NCI-H2227 treated with DMSO at 0.1 percent for 48 hours (cell line): ENCODE measurements at places on chromosomes 1 and 21.

- no peak for DNase-seq
Observed at GRCh38 chr1:31943546-31944184, 5.5 kb upstream of the PTP4A2 start.

GRCh38 chr1:74343216-74343615 is 108.0 kb downstream of the TNNI3K start:
- peak; percentile 89 for DNase-seq

GRCh38 chr1:101026430-101026788 is 825 bp upstream of the DPH5 start:
- peak; percentile 26 for DNase-seq

DNA sequence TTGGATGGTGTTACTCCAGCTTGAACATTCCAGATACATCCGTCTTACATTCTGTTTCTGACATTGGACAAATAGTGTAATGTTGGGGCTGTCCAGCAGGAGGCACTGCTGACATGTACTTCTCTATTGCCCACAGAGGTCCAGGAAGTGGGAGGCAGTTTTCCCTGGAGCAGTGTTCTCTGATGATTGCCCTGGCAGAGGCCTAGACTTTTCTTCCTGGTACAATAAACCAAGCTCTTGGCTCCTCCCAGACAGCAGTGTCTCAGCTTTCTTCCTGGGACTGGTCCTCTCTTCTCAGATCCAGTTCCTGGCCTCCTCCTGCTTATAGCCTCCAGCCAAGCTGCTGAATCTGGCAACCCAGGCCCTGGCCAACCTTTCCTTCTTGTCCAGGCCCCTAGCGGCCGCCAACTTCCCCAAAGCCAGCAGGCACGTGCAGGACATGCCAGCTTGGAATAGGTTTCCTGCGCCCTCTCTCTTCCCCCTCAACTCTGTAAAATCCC is 14.9 kb upstream of the IFNLR1 start:
- DNase-seq: peak; percentile 41

- DNase-seq: no peak
Observed at GRCh38 chr1:162303004-162303344, 73.7 kb downstream of the SPATA46 start.

DNA sequence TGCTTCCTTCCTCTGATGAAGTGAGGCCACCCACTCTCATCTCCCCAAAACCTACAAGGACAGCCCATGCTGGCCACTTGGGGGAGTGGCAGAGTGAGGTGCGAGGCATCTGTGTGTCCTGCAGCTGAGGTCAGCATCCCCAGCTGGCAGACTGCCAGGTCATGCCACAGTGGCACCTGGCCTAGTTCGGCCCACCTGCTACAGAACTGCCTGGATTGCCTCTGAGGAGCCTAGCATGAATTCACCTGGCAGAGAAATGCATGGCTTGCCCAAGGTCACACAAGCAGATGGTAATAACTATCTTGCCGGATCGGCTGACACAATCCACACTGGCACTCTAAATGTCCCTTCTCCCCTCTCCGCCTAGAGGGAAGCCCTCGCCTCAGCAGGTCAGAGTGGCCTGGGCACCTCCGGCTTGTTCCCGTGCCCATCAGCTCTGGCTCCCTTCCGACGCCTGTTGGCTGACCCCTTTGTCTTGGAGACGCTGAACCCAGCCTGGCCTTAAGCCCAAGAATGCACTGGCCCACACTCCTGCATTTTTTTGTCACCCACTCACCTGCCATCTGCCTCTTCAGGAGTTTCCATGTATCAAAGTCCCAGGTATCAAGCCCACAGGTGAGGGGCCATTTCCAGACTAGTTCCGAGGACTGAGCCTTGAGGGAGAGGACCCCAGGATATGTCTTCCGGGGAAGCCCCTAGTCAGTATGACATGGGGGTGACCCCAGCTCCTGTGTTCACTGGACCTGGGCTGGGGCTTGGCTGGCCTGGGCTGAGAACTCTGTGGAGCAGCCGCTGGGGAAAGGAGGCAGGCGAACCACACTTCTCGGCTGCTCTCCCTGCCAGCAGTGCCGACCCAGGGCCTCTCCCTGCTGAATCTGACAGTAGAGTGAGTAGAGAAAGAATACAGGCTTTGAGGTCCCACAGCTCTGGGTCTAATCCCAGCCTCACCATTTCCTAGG is 21.7 kb downstream of the ECE1 start:
- DNase-seq: no peak

DNA sequence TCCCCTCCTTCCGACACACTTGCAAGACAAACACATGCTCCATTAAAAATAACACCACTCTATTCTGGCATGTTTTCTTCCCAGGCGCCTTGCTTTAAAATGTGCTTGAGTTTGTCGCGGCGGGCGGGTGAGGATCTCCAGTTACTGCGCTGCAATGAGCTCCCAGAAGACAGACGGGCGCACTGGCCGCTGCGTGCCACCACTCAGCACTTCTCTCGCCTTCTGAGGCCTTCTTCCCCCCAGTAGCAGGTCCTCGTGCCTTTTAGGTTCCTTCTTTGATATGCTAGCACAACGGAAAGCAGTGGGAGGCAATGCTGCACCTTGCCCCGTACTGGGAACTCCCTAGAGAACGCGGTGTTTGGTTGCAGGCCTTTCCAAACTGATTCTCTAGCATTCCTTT is 279.5 kb upstream of the NR5A2 start:
- DNase-seq: peak; percentile 47

DNA sequence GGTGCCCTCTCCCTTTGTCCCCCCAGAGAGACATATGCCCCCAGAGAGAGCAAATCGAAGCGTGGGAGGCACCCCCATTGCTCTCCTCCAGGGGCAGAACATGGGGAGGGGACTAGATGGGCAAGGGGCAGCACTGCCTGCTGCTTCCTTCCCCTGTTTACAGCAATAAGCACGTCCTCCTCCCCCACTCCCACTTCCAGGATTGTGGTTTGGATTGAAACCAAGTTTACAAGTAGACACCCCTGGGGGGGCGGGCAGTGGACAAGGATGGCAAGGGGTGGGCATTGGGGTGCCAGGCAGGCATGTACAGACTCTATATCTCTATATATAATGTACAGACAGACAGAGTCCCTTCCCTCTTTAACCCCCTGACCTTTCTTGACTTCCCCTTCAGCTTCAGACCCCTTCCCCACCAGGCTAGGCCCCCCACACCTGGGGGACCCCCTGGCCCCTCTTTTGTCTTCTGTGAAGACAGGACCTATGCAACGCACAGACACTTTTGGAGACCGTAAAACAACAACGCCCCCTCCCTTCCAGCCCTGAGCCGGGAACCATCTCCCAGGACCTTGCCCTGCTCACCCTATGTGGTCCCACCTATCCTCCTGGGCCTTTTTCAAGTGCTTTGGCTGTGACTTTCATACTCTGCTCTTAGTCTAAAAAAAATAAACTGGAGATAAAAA is 8.4 kb downstream of the EFNA3 start:
- DNase-seq: no peak

GRCh38 chr1:54340878-54341277 is 65.3 kb downstream of the SSBP3 start:
- DNase-seq: no peak

- DNase-seq: no peak
Observed at GRCh38 chr21:43369596-43370090, 57.3 kb downstream of the SIK1 start.

DNA sequence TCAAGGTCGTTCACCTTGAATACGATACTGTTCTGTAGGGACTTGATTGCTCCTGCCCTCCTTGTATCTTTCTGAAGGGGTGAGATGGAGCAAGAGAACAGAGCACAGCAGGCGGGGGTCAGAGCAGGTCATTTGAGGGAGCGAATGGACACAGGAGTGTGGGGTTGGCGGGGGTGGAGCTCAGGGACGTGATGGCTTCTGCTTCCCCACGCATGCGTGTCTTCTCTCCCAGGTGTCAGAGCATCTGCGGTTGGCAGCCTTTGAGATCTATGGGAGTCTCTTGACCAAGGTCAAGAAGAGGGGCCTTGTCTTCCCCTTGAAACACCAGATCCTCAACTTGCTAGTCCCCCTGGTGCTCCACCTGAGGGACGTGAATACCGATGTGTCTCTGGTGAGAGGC is 63.9 kb downstream of the INAVA start:
- no peak for DNase-seq

DNA sequence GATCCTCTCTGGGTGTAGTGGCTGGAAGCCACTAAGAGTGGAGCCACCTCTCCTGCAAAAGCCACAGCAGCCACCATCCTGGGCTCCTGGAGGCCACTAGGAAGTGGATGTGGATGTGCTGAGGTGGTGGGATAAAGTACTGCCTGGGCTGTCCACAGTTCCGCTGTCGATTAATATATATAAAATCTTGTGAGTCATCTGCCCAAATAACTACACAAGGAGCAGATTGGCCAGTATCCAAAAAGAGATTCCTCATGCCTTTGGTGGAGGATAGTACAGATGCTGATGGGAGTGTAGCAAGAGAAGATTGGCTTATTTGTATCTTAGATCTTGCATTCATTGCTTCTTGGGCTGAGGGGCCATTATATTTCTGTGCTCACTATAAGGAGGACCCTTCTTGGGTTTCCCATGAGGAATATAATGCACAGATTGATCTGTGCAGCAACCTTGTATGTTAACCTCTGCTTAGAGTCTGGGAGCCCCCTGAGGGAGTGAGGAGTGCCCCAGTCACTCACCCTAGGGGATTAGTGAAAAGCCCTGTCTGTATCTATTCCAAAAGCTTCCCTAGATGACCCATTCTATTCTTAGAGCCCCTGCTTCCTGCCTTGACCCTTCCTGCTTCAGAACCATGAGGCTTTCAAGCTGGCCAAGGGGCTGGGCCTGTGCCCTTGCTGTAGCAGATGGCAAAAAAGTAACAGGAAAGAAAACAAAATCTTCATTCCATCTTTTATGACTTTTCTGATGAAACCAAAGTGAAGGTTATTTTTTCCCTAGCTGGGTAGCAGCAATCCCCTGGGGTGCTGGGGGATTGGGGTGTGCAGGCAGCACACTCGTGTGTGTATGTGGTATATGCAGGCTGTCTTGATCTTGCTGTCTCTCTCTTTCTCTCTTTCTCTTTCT is 31.7 kb downstream of the RCSD1 start:
- DNase-seq: no peak

DNA sequence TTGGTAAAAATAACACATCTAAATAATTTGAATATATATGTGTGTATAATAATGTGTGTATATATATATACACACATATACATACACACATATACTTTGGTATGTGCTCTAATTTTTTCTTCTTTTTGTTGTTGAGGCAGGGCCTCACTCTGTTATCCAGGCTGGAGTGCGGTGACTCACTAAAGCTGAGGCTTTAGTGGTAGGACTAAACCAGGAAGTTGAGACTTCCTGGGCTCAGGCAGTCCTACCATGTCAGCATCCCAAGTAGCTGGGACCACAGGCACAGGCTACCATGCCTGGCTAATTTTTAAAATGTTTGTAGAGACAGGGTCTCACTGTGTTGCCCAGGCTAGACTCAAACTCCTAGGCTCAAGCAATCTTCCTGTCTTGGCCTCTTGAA is 46.7 kb upstream of the CXADR start:
- DNase-seq: no peak

GRCh38 chr1:109478806-109479205 is 4.9 kb upstream of the ATXN7L2 start:
- DNase-seq: no peak

- DNase-seq: no peak
Observed at GRCh38 chr1:82245345-82246014, 444.7 kb downstream of the ADGRL2 start.

- DNase-seq: no peak
Observed at GRCh38 chr1:92619466-92620189, 132.9 kb upstream of the GFI1 start.

GRCh38 chr1:163668472-163668871 is 346.7 kb downstream of the NUF2 start:
- no peak for DNase-seq

GRCh38 chr1:183339556-183340167 is 78.5 kb downstream of the NMNAT2 start:
- no peak for DNase-seq

DNA sequence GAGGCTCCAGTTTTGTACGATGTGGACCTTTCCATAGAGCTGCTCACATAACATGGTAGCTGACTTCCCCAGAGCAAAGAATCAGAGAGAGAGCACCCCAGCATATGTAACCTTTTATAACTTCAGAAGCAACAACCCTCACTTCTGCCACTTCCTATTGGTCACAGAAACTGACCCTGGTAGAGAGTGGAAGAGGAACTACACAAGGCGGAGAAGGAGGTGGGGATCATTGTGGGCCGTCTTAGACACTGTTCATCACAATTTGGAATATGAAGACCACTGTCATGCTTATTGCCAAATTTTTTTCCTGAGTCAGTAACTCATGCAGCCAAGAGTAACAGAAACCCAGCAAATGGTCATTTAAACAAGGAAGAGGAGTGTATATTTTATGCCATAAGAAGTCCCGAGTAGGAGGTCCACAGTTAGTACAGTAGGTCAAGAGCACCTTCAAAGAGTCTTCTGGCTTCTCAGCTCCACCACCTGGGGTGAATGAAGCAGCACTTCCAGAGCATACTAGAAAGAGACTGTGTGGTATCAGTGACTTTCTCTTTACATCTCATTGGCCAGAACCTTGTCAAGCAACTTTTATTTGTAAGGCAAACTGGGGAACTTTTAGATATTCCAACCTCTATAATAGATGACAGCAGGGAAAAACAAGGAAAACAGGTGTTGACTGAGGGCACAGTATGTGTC is 71.8 kb downstream of the ODF2L start:
- no peak for DNase-seq

- DNase-seq: no peak
Observed at GRCh38 chr1:184627007-184627341, 127.7 kb downstream of the EDEM3 start.

DNA sequence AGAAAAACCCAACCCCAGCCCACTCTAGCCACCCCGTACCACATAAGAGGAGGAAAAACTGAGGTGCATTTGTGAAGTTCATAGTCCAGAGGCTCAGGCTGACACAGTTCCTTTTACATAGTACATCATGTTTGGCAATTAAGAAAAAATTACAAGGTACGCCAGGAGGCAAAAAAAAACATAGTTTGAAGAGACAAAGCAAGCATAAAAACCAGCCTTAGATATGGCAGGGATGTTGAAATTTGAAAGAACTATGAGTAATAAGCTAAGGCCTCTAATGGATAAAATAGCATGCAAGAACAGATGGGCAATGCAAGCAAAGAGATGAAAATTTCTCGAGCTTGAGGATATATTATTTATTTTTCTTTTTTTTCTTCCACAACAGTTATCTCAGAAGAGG is 31.9 kb downstream of the MIXL1 start:
- DNase-seq: no peak

GRCh38 chr21:25967901-25968438 is 202.6 kb downstream of the APP start:
- no peak for DNase-seq
